CD8-positive, alpha-beta memory T cell (primary cell): ENCODE measurements at places on chromosomes 7 and 10. TPM values are rescaled to one million over a fixed set of nuclear protein-coding genes. Genes with fewer than 3 reads are reported as not detected.
A peak's percentile ranks its signal among the peaks of the same experiment; 100 is the strongest.

DNA sequence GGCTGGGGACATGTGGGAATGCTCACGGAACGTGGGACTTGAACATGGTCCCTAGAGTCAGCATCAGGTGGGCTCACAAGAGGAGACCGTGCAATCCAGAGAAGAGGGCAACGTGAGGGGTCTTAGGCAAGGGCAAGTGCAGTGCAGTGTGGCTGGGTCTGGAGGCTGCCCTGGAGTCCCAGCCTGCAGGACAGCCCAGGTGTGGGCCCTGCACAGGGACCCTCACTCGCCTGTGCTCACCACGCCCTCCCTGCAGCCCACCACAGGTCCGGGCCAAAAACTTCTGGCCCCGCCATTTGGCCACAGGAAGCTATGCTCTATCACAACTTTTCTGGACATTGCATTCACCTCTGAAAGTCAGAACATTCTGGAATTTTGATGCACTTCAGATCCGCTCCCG is 133.5 kb downstream of the PAXIP1 start:
- DNase-seq: no peak
- H3K4me1 ChIP-seq: no peaks in the 10 kb centered on the region
- no peaks in the 10 kb centered on the region for H3K36me3 ChIP-seq

GRCh38 chr10:113631684-113632367 is 32.0 kb downstream of the NRAP start:
- H3K27me3 ChIP-seq: peaks cover 4% of the 10 kb centered on the region
- no peaks in the 10 kb centered on the region for H3K4me1 ChIP-seq
- H3K36me3 ChIP-seq: no peaks in the 10 kb centered on the region
- H3K4me3 ChIP-seq: no peak overlapping the region
- no peak overlapping the region for H3K27ac ChIP-seq
- DNase-seq: no peak

DNA sequence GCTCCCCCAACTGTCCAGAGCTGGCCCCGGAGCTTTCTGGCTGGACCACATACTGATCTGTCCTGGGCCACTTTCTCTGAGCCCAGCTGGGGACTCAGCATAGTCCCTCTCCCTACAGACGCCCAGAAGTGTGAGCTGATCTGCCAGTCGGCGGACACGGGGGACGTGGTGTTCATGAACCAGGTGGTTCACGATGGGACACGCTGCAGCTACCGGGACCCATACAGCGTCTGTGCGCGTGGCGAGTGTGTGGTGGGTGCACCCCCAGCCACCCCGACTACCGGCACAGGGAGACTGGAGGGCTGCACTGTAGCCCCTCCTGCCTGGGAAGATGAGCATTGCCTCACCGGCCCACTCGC is 41.8 kb downstream of the TBATA start:
- no peak overlapping the region for H3K4me3 ChIP-seq
- no peaks in the 10 kb centered on the region for H3K27me3 ChIP-seq
- H3K4me1 ChIP-seq: no peaks in the 10 kb centered on the region
- H3K27ac ChIP-seq: peak overlapping the region; percentile 71
- DNase-seq: no peak

DNA sequence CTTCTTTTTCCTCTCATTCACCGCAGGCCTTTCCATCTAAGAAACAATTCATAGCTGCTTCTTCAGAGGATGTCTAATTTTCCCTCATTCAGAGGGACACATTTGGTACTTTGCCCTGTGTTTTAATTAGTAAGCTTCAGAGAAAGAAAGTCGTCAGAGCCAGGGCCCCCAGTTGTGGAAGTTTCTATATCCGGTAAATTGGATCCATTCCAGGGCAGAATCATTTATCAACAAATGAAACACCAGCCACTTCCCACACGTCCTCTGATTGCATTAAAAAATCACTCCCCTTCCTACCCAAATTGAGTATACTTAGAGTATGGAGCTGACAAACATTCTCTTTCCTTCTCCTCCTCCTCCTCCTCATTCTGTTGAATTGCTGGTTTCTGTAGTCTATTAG is 205.8 kb upstream of the HDAC9 start:
- no peaks in the 10 kb centered on the region for H3K27me3 ChIP-seq
- peaks cover 7% of the 10 kb centered on the region for H3K4me1 ChIP-seq
- no peak for DNase-seq
- no peaks in the 10 kb centered on the region for H3K36me3 ChIP-seq
- no peak overlapping the region for H3K27ac ChIP-seq
- H3K4me3 ChIP-seq: no peak overlapping the region

GRCh38 chr10:101063050-101063525 is 1.3 kb downstream of the KAZALD1 start:
- peak overlapping the region; percentile 77 for H3K27ac ChIP-seq
- H3K36me3 ChIP-seq: no peaks in the 10 kb centered on the region
- peaks cover 46% of the 10 kb centered on the region for H3K27me3 ChIP-seq

GRCh38 chr7:83996879-83997278 is 197.7 kb downstream of the SEMA3A start:
- H3K27me3 ChIP-seq: no peaks in the 10 kb centered on the region
- H3K4me1 ChIP-seq: no peaks in the 10 kb centered on the region
- DNase-seq: no peak
- no peaks in the 10 kb centered on the region for H3K36me3 ChIP-seq
- H3K27ac ChIP-seq: no peak overlapping the region

DNA sequence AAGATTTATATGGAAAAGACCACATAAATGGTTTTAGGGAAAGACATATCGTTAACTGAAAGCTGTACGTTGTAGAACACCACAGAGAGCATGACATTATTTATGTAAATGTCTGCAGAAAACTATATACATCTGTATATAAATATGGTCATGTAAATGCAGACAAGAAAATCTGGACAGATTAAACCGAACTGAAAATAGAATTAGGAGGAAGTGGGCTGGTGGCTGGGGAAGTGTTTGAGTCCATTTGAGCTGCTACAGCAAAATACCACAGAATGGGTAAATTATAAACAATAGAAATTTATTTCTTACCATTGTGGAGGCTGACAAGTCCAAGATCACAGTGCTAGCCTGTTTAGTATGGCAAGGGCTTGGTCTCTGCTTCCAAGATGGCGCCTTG is 56.3 kb upstream of the USP6NL start:
- no peak for DNase-seq
- peaks cover under 1% of the 10 kb centered on the region for H3K4me1 ChIP-seq
- H3K27me3 ChIP-seq: no peaks in the 10 kb centered on the region

GRCh38 chr7:51455086-51455485 is 138.5 kb upstream of the COBL start:
- no peak for DNase-seq
- H3K4me3 ChIP-seq: no peak overlapping the region
- H3K36me3 ChIP-seq: no peaks in the 10 kb centered on the region
- no peak overlapping the region for H3K27ac ChIP-seq
- H3K27me3 ChIP-seq: no peaks in the 10 kb centered on the region

- H3K4me3 ChIP-seq: no peak overlapping the region
- DNase-seq: no peak
- no peaks in the 10 kb centered on the region for H3K36me3 ChIP-seq
- no peak overlapping the region for H3K27ac ChIP-seq
- H3K4me1 ChIP-seq: no peaks in the 10 kb centered on the region
- H3K27me3 ChIP-seq: no peaks in the 10 kb centered on the region
These were observed 73.0 kb downstream of the NEUROD6 start for GRCh38 chr7:31267486-31267885.

DNA sequence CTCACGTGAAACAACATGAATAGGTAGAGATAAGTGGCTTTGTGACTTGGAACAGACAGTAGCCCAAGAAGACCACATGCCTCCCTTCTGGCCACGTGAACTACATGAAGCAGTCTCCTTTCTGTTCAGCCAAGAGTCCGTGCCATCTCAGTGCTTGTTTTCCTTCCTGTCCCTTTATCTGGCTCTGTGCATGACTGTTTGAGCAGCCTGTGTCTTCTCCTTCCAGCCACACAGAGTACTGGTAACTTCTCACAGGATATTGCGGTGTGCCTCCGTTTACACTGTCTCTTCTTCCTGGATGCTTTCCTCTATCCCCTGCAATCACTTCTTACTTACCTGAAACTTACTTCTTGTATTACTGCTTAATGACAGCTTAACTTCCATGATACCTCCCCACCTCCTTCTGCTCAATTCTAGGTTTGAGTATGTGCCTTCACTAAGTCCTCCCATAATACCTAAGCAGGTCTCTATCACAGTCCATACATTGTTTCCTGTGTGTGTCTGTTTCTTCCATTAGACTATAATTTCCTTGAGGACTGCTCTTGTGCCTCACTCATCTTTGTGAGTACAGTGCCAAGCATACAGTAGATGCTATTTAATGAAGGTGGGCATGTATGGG is 748.7 kb downstream of the AUTS2 start:
- no peaks in the 10 kb centered on the region for H3K27me3 ChIP-seq
- H3K27ac ChIP-seq: no peak overlapping the region
- H3K4me3 ChIP-seq: no peak overlapping the region
- no peaks in the 10 kb centered on the region for H3K36me3 ChIP-seq
- no peak for DNase-seq
- no peaks in the 10 kb centered on the region for H3K4me1 ChIP-seq

GRCh38 chr10:60422809-60423208 is 33.1 kb upstream of the ANK3 start:
- DNase-seq: no peak
- no peaks in the 10 kb centered on the region for H3K27me3 ChIP-seq
- H3K27ac ChIP-seq: no peak overlapping the region
- no peaks in the 10 kb centered on the region for H3K36me3 ChIP-seq
- no peaks in the 10 kb centered on the region for H3K4me1 ChIP-seq

Gene LOXL4
- 0.43 TPM for polyA plus RNA-seq

Gene PNLIP
- not detected for polyA plus RNA-seq

Gene HOXA6
- polyA plus RNA-seq: not detected

Gene HOXA11
- polyA plus RNA-seq: not detected
